ENCODE measurements at places on chromosomes 3 and 15.
A peak's percentile ranks its signal among the peaks of the same experiment; 100 is the strongest.

GRCh38 chr15:92847841-92848240, 52.3 kb upstream of the CHD2 start:
- no peak for DNase-seq

DNA sequence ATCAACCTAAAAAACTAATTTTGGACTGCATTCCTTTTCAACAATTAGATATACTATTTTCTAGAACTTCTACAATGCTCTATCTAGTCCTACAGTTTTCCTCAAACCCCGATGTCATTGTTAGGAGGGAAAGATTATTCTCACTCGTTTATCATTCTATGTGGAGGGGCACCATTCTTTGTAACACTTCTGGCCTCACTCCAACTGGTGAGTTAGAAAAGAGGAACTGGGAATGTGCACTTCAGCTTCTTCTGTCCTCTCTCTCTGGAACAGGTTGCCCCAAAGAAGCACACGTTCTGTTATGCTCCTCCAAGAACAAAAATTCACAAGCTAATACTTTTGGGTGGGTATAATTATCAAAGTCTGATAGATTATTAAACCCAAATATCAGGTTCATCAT, 137.9 kb downstream of the UACA start:
- no peak for DNase-seq

GRCh38 chr15:69034352-69034751, 19.9 kb downstream of the NOX5 start:
- no peak for DNase-seq

GRCh38 chr3:10919636-10920035, 72.9 kb upstream of the SLC6A1 start:
- no peak for DNase-seq

- no peak for DNase-seq
Measured at GRCh38 chr15:91473894-91474545, 374.0 kb downstream of the SV2B start.

GRCh38 chr3:176149567-176149966, 1047.7 kb downstream of the TBL1XR1 start:
- DNase-seq, result no peak

- no peak for DNase-seq
Measured at GRCh38 chr3:167032267-167032876, 347.7 kb downstream of the ZBBX start.

DNA sequence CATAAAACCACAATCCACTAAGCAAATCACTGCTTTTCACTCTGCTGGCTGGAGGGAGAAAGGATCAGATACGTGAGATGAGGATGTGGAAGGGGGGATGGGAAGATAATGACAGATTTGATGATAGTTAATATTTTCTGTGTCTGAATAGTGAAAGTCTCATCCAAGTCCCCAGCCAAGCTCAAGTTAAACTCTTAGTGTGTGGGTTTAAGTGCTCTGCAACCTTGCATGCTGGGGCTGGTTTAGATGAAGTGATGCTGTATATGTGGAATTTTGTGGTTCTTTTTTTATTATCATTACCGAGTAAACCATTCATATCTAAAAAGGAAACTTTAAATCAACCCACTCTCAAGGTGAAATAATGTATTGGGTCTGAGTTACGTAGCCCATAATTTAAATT, 111.0 kb downstream of the TPRG1 start:
- DNase-seq, result no peak

DNA sequence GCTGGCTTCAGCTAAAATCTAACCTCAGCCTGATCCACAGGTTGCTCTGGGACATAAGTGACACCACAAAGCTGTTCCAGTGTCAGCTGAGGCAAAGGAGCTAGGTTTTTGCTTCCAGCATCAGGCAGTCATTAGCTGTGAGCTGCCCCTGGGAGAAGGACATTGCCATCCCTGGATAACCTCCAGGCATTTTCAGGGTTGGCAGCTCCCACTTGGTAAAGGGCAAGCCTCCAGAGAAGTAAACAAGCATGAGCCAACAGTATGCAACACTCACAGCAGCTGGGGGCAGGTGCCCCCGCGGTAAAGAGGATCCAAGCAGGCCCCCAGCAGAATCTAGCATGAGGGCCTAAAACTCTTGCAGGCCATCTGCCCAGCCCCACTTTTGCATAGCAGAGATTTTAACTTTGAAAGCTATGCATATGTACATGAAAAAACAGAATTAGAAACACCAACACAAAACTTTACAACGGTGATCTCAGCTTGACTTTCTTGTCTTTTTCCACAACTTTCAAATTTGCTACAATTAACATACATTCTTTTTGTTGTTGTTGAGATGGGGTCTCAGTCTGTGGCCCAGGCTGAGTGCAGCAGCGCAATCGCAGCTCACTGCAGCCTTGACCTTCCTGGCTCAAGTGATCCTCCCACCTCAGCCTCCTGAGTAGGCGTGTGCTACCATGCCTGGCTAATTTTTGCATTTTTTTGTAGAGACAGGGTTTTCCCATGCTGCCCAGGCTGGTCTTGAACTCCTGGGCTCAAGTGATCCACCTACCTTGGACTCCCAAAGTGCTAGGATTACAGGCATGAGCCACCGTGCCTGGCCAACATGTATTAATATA, 83.8 kb upstream of the TPM1 start:
- DNase-seq, result no peak

DNA sequence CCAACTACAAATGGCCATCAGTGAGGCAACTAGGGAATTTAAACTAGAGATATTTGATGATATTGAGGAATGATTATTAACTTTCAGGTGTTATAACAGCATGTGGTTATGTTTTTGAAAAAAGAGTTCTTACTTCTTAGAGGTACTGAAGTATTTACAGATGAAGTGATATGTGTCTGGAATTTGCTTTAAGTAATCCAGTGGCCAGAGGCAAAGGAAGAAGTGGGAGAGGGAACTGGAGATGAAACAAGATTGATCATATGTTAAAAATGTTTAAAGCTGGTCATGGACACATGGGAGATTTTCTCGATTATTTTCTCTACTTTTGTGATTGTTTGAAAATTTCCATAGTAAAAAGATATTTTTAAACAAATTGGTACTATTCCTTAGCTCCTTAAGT, 53.3 kb upstream of the SLCO2A1 start:
- no peak for DNase-seq

DNA sequence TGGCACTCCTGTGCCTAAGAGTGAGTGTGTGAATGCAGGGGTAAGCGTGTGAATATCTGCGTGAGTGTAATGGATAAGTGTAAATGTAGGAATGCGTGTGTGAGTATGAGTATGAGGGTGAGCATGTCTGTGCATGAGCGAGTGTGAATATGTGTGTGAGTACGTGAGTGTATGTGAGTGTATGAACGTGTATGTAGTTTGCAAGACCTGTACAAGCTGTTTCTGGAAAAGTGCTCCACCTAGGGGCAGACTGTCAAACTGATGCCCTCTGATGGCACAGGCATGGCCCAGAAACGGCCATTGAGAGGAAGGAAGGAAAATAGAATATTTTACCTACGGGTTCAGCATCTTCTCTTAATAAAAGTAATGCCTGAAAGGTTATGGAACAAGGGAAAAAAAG, 24.4 kb upstream of the FRMD4B start:
- DNase-seq, result peak; percentile 69

DNA sequence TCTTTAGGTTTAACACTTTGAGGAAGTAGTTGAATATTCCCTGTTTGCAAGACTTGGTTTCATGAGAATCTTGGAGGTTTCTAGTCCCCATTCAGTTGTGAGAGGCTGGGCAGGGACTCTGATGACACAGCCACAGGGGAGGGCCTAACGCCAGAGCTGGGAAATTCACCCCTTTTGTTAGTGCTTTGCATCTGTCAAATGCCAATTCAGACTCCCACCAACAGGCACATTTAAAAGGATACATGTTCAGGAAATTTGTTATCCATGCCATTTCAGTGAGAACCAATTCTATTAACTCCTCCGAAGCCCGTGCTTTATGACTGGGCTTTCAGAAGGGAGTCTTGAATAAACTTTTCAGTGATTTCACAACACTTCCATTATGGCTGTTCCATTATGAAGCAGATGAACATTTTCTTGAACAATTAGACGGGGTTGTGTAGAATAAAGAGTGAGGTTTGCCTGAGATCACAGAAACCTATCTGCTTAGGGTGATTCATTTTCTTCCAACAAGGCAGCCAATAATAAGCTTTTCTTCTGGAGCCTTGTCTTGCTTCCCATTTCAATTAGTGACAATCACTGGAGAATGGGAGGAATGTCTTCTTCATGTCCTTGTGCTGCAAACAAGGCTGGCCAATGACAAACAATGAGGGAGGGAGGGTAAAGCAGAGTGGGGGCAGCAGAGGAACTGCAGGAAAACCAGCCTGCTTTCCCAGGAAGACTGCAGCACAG, 90.6 kb downstream of the SOX14 start:
- no peak for DNase-seq

DNA sequence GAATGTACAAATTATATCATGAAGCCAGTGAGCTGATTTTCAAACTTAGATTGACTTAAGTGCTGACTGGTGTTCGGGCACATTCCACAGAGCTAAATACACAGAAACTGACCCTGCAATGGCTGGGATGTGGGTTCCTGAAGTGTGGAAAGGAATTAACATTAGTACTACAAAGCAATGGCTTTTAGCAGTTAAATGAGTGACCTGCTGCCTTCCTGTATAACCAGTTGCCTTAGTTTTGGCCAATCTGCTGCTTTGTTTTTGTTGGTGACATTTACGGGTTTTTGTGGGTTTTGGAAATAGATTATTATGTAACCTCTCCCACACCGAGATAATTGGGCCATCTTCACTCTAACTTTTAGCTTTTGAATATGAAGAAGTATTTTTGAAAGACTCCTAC, 2.4 kb upstream of the SKIC8 start:
- DNase-seq, result no peak

DNA sequence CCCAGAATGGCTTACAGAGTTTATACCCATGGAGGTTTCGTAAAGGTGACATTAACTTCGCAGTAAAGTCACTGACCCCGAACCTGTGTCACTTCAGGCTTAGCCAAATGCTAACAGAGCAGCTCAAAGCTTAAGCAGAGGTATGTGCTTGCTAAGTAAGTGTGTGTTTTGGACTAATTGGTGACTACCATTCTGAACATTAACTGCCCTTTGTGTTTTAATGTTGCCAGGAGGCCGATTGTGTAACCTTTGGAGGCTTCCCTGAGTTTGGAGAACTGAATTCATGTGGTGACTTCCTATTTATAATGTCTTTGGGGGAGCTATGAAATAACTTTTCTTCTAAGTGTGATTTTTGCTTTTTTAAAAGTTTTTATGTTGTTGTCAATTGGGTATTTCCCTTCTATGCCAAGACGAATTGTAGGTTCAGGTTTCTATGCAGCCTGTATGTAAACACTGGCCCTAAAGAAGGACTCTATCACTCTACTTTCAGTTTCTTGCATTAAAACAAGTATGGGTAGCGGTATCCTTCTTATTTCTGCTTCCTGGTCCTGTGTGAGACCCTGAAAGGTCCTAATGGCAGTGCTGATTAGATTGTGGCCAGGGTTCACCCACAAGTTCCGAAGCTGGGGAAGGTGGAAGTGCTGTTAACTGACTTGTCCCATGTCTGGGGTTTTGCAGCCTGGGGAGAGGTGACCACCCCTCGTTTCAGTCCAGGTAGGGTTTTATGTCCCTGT, 86.3 kb downstream of the IGF1R start:
- DNase-seq, result no peak

DNA sequence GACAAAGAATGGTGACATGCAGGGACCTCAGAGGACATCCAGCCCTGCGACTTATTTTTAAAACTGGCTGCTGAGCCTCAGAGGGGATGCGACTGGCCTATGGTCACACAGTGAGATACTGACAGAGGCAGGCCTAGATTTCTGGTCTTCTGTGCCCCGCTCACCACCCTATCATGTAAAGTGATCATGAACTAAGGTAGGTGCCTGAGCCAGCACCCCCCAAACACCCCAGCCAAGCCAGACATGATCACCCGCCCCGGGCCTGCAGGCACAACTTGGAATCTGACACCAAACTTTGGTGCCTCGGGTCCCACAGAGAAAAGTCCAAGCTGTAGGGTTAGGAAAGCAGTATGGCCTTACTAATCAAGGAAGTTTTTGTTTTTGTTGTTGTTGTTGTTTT, 33.9 kb upstream of the HHATL start:
- DNase-seq, result no peak

DNA sequence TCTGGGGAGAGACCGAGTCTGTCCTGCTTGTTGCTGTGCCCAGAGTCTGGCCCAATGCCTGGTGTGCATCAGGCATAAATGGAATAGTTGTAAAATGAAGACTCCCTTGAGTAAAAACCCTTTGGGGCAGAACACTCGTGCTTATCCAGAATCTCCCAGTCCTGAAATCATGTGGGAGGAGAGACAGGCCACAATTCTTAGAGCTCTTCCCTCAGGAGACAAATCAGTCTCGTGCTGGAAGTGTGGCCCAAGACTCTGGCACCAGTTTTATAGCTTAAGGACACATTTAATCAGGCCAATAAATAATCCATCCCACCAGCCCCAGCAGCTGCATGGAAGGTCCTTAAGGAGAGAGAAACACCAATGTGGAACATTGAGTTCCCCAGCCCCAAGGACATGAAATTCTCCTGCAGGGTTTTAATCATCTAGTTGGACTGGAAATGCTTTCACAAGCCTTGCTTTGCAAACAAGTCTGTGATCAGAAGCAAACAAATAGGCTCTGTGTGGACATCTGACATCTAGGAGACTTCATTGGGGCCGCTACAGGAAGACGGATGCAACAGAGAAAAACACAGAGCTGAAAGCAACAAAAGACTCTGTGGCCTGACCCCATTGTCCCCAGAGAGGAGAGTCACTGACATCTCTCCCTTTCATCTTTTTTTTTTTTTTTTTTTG, 70.4 kb downstream of the LSM3 start:
- no peak for DNase-seq
